Fibroblast of lung (primary cell): ENCODE measurements at places on chromosomes 12 and 14. TPM values are rescaled to one million over a fixed set of nuclear protein-coding genes. Genes with fewer than 3 reads are reported as not detected.

The LMO3 gene
- under 0.01 and 0.50 TPM in 2 replicates for total RNA-seq

The PIWIL1 gene
- total RNA-seq: not detected in 2 replicates

The DLK1 gene
- not detected in 2 replicates for total RNA-seq

The EMP1 gene
- total RNA-seq: 27.5 and 53.5 TPM in 2 replicates

The FGF23 gene
- not detected in 2 replicates for total RNA-seq

The MYF5 gene
- total RNA-seq: not detected in 2 replicates

The TBX5 gene
- 13.1 and 16.8 TPM in 2 replicates for total RNA-seq

The NINJ2 gene
- 0.66 and 1.3 TPM in 2 replicates for total RNA-seq

The HPD gene
- total RNA-seq: 0.17 and 0.26 TPM in 2 replicates

The KLHL33 gene
- total RNA-seq: 0.26 and 1.5 TPM in 2 replicates

The TCTN2 gene
- total RNA-seq: 6.7 and 7.9 TPM in 2 replicates

The DIO2 gene
- 0.77 and 3.3 TPM in 2 replicates for total RNA-seq

The SLC35F4 gene
- total RNA-seq: not detected in 2 replicates

The MYF6 gene
- under 0.01 TPM in 1 of 2 replicates, not detected in the other for total RNA-seq

The LHX5 gene
- total RNA-seq: not detected in 2 replicates

The OAS2 gene
- 2.3 and 3.1 TPM in 2 replicates for total RNA-seq

The OR6C2 gene
- total RNA-seq: not detected in 2 replicates

The RPL10L gene
- not detected in 2 replicates for total RNA-seq

The ASCL1 gene
- total RNA-seq: not detected in 2 replicates

The GLS2 gene
- under 0.01 and 0.17 TPM in 2 replicates for total RNA-seq

The DPF3 gene
- 3.6 and 13.7 TPM in 2 replicates for total RNA-seq

The ACSS3 gene
- 32.9 and 47.4 TPM in 2 replicates for total RNA-seq

The BCL2L2 gene
- total RNA-seq: 17.2 and 25.4 TPM in 2 replicates

The PNMA1 gene
- 11.6 and 19.5 TPM in 2 replicates for total RNA-seq

The SMOC1 gene
- not detected in 2 replicates for total RNA-seq

The CLEC14A gene
- 2.6 and 5.3 TPM in 2 replicates for total RNA-seq
